ENCODE measurements at places on chromosomes 4 and X.

GRCh38 chr4:139584784-139585183 lies 28.8 kb upstream of the SETD7 start:
- DNase-seq: no peak

DNA sequence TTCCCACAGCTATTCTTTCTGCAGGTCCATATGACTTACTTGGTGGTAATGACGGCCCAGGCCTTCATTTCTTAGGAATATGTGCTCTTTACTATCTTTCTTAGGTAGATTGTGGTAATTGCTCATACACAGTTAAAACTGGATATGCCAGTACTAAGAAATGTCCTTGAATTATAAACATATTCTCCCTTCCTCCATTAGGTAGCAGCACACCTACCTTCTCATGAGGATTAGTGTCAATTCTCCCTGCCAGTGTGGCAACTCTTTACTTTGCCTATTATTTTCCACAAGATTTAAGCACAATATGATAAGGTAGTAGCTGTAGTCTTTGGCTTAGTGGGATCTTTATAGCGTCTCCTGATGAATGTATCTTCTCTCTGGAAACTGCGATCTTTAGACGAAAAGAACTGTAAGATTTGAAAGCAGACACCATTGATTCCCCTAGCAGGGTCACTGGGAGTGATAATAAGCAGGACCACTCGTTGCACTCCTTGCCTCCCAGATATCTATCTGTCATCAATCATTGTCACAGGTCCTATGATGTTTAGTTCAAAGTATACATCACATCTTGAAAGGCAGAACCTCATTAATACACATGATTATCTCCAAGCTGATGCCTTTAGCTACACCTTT lies 1240.7 kb downstream of the C4orf33 start:
- DNase-seq: no peak

DNA sequence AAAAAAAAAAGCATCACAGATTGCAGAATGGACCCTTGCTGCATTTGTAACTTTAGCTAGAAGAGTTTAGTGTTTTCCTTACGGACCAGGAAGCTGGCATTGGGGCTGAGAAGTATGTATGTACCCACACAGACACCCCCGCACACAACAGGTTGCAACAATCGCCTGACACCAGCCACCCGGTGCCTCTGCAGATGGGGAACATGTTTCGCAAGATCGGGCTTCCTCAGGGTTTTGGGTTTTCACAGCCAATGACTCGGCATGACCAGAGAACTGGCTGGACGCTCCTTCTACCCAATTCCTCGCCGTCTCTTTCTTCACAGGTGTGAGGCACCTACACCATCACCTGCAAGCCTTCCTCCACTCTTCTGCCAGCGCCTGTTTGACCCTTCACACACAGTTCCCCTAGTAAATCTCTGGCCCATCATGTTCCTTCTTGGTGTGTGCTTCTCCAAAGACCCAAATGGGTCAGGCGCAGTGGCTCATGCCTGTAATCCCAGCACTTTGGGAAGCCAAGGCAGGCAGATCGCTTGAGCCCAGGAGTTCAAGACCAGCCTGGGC lies 70.4 kb downstream of the DHRSX start:
- no peak for DNase-seq

GRCh38 chr4:101851672-101852071 lies 61.1 kb downstream of the BANK1 start:
- DNase-seq: no peak

DNA sequence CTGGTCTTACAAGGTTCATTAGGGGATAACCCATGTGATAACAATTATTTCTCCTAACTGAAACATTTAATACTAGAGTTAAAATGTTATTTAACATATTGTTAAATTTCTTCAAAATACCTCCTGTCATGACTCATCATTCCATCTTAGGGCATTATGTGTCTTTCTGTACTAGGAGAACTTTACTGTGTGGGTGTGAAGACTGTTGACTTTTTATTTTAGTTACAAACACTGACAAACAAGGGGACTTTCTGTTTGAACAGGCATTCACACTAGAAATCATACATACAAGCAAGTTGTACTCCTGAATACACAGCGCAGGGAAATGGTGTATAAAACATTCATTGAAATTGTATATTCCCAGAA lies 175.9 kb downstream of the FBXW7 start:
- no peak for DNase-seq

DNA sequence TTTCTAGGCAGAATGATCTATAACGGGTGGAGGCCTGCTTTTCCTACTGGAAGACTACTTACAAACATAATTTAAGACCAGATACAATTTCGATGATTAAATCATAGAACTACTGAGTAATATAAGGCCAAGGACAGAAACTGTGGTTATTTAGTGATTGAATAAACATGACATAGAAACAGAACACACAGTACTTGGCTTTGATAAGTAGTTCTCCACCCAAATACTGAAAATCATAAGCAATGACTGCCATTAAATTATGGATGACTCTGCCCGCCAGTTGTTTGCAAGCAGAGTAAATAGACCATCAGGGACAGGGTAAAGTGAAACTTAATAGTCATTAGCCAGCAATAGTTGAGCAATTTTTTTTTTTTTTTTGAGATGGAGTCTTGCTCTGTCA lies 17.2 kb upstream of the SMIM14 start:
- DNase-seq: no peak

DNA sequence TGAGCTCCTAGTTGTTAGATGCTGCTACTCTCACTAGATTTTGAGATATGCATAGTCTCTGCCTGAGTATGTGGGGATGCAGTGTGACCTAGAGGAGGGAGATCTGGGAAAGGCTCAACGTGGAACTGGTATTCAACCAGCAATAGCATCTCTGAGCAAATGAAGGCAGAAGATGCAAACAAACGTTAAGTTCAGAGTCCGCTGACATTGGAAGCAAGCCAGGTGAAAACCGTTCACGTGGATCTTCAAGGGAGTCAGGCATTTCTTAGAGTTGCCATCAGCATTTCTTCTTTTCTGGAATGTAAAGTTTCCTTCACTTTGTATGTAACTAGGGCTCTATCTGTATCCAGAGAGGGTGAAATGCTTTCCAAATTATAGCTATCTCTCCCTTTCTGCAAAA lies 59.9 kb downstream of the C4orf51 start:
- no peak for DNase-seq

DNA sequence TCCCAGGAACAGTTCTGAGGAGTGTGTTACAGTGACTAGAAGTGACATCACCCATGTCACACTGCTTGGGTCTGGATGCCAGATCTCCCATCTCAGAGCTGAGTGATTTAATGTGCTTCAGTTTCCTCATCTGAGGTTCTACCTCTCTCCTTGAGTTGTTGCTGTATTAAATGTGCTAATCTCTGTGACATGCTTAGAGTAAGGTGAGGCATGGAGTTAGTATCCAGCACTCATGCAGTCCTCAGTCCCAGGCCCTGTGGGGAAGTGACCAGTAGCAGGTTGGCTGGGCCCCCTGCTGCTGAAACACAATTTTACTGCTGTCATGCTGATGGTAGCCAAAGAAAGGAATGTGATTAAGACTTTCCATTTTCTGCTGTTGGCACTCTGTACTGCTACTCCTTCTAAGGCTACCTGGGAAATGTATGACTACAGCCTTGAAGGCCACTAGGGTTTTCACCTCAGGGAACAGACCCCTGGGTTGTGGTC lies 639.6 kb downstream of the MID1IP1 start:
- no peak for DNase-seq

DNA sequence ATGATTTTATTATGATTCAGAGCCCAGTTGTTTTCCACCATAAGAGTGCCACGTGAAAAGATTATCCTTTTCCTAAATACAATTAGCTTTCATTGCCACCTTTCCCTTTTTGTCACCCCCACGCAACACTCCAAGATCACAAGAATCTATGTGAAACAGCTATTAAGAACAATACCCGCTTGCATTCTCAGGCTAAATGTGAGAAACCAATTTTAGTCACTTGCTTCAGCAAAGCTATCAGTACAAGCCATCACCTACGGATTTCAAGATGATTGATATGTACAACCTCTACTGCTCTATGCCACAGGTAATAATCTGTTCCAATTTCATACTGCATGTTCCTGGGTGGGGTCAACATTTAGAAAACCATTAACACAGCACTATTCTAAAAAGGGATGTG lies 2.5 kb downstream of the ATP11C start:
- DNase-seq: no peak
